ENCODE measurements at places on chromosomes 12 and 14.

DNA sequence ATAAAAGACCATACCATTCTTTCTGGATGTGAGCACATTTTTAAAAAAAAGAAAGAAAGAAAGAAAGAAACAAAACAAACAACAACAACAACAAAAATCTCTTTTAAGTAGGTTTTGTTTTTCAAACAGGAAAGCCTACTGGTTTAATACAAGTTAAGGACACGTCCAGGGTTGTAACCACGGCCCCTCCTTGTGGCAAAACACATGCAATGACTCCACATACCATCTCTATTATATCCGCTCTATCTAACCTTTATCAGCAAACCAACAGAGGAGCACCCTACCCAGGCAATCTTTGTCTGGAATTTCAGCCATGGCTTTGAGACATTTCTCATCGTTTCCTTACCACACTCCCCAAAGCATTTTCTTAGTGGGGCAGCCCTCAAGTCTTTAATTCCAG is 360.5 kb upstream of the TMPO start:
- peak; percentile 54 for DNase-seq

GRCh38 chr12:92130999-92131398 is 14.6 kb downstream of the BTG1 start:
- no peak for DNase-seq

GRCh38 chr12:20429852-20430251 is 61.5 kb downstream of the PDE3A start:
- DNase-seq = no peak

- DNase-seq = peak; percentile 58
Measured at GRCh38 chr12:53048033-53048779, 1.7 kb upstream of the TNS2 start.

- DNase-seq = no peak
Measured at GRCh38 chr12:69071091-69071370, 138.1 kb upstream of the CPM start.

DNA sequence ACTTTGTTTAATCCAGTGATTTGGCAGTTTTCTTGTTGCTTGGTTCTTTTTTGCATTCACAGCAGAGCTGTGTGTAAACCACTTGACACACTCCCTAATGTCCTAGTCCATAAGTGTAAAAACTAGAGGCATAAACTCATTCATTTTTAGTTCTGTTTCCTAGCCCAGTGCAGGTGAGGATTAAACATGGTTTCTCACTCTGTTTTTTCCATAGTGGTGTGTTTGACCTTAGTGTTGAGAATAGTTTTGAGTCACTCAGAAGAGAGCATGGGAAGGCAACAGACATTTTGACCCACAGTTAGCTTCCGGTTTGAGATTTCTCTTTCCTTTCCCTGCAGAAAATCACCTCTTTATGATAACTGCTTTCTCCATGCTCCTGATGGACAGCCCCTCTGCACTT is 24.2 kb upstream of the GALNT16 start:
- DNase-seq = no peak

- peak; percentile 64 for DNase-seq
Measured at GRCh38 chr14:74491956-74492775, 939 bp downstream of the NPC2 start.

DNA sequence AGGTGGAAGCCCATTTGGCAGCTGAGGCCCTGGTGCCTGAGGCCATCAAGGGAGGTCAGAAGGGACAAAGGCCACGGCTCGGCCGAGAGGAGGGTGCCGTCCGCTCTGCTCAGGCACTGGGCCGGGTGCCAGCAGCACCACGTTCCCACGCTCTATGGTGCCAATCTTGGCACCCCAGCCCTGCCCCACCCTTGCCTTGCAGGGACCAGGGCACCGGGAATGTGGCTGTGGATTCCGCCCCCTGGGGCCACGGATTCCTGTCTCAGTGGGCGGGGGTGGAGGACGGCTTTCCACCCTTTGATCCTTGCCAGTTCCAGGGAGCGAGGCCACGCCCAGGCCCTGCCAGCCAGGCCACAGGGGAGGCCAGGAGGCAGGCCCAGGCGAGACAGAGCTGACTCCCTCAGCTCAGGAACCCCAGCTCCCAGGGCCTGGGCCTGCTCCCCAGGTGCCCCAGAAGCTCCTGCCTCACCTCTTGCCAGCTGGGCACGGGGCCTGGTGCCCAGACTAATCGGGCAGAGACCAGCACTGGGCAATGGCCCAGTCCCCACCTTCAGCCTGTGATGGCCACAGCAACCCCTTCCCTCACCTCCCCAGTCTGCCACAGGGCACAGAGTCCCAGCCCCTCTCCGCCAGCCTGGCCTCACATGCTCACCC is 26.4 kb upstream of the GPR132 start:
- peak; percentile 99 for DNase-seq
